ENCODE measurements at places on chromosomes 5 and 9.

DNA sequence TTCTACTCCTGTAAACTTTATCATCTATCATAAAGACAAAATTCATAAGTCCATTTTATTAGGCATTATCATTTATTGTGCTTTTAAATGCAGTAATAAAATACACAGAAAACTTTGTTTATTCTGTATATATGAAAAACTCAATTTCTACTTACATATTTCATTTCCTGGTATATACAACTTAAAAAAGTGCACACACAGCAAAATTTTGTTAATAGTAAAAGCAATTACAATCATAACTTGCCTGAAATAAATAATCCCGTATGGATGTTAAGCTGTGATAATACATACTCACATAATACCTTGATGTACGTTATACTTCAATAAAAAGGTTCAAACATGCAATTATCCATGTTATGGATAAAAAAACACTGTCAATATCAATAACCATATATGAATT, 19.2 kb downstream of the ELL2 start:
- no peak for DNase-seq

DNA sequence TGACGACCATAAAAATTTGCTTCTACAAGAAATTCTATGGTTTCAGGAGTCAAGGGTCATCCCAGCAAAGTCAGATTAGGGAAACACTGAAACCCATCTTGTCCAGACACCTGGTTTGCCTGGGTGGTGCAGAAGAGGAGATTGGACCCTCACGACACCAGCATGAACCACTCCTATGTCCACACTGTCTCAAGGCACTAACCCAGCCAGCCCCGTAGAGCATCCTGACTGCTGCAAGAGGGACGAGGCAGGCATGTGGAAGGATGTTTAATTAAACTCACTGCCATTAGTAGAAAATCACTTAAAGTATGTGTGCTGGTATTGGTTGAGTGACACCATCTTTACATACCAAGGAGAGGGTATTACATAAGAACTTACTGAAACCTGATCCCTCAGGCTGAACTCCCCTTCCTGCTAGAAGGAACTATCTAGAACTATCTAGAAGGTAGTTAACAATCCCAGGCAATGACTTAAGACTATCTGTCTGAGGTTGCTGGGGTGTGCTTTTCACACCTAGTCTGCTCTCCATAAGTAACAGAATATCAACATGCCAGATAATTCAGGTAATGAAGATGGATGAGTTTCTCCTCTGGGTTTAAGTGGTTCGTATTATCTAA, 93.6 kb downstream of the SEMA6A start:
- DNase-seq, result peak; percentile 30

DNA sequence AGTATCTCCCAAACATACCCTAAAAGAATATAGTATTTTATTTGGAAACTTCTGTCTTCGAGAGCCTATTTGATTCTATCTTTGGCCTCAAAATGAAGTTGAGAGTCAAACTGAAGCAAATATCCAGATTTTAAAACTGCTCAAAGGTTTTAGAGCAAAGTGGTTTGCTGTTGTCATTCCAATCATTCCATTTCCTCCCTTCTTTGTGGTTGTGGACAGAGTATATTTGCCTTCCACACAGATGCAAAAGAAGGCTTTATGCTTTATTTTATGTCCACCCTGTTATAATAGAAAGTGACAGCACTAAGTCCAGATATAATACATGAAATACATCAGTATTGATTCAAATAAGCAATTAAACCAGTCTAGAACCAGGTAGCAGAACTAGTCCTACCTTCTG, 12.4 kb downstream of the GZMK start:
- DNase-seq, result peak; percentile 69

DNA sequence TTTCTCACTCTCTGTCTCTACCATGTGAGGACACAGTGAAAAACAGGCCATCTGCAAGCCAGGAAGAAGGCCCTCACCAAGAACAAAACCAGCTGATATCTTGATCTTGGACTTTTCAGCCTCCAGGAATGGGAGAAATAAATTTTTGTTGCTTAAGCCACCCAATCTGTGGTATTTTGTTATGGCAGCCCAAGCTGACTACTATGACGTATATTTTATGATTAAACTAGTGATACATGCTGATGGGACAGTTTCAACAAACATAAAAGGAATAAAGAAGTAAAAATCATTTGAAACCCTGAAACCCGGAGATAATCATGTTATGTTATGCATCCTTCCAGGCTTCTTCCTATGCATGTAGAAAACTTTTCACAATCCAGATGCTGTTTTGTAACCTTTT, 71.5 kb upstream of the ERBIN start:
- peak; percentile 65 for DNase-seq

- peak; percentile 56 for DNase-seq
Measured at GRCh38 chr9:126965541-126966428, 51.2 kb downstream of the RALGPS1 start.

DNA sequence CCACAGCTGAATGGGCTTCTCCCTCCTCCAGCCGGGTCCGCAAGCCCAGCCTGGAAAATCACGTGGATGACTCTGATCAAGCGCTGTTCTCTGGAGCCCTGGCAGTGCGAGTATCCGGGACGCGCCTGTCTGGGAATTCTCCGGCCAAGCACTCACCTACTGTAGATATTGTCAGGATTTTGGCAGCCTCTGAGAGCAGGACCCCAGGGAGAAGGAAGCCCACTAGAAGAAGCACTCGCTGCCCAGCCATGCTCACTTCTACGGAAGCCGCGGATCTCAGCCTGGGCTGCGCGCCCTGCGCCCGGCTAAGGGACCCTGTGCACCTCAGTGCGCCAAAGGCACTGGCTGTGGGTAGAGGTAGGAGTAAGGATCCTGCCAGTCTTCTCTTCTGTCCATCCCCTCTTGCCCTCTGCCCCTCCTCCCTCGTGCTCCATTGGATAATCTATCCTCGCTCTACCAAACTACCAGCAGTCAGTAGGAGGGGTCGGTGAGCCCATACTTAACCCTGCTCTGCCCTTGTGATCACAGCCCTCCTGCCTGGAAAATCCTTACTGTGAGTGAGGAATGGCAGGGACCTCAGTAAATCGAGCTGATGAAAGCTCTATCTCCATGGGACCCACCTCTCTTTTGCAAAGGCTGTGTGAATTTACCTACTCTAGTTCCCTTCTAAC, at the start of gene UGT3A2:
Gene UGT3A2 (minus strand): TSS at position 343 of the 671 bp plus-strand sequence. CDS start 93 bp downstream, at position 250.
- no peak for DNase-seq

DNA sequence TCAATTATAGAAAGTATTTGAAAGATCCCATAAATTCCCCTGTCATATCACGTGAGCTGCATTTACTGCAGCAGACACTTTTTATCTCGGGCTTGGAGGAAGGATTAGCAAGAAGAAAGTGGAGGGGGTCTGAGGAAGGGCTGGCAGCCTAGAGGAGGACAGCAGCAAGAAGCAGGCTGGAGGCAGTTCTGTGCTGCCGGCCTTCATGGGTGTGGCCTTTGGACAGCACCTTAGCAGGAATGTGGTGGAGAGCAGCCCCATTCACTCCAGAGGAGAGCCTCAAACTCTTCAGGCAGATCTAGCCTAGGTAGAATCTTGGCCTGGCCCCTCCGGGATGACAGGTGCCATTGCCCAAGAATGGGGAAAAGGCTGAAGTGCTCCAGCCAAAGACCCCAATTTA, 89.8 kb upstream of the GABRP start:
- no peak for DNase-seq

GRCh38 chr5:13325765-13326164, 618.7 kb downstream of the DNAH5 start:
- peak; percentile 1 for DNase-seq

GRCh38 chr9:73143711-73144328, 7.8 kb upstream of the ANXA1 start:
- peak; percentile 90 for DNase-seq

DNA sequence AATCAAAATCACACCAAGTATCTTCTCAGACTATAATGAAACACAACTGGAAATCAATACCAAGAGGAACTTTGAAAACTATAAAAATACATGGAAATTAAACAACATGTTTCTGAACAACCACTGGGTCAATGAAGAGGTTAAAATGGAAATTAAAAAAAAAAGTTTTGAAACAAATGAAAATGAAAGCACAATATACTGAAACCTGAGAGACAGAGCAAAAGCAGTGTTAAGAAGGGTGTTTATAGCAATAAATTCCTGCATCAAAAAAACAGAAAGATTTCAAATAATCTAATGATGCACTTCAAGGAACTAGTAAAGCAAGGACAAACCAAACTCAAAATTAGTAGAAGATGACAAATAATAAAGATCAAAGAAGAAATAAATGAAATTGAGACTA, 92.0 kb downstream of the TMEM232 start:
- DNase-seq, result no peak

- peak; percentile 91 for DNase-seq
Measured at GRCh38 chr9:35844628-35845270, 15.7 kb downstream of the TMEM8B start.

GRCh38 chr5:168047669-168048111, 243.8 kb upstream of the WWC1 start:
- DNase-seq, result peak; percentile 39

DNA sequence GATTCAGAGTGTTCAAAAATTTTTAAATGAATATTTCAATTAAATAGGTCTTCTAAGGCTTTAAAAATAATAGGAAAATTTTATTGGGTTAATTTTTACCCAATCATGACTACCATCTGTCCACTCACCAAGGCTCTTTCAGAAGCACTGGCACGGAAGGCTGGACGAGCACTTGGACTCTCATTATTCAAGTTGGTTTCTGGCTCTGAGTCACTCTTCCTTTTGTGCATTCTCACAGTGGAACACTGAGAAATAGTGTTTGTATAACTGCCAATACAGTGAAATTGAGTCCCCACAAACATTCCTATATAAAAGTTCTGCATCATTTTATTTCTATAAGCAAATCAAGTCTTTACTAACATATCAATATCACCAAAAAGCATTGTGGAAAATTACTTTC, 1149.0 kb downstream of the EFNA5 start:
- peak; percentile 66 for DNase-seq

- DNase-seq, result peak; percentile 50
Measured at GRCh38 chr5:8848997-8849594, 696.8 kb downstream of the SEMA5A start.

DNA sequence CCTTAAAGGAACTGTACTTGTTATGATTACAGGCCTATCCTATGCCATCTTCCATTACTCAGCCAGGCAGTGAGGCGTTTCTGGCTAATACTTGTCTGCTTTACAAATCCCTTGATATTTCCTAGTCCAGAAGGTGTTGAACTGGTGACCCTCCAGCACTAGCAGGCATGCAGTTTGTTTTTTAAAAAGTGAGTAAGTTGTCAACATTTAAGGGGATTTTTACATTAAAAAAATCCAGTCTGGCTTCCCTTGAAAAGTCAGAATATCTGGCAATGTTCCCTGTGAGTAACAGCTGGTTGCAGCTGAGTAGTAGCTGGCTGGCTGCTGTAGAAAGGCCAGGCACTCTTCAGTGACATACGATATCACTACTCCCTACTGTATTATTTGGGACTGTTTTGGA, 21.8 kb downstream of the GRIN3A start:
- peak; percentile 32 for DNase-seq

DNA sequence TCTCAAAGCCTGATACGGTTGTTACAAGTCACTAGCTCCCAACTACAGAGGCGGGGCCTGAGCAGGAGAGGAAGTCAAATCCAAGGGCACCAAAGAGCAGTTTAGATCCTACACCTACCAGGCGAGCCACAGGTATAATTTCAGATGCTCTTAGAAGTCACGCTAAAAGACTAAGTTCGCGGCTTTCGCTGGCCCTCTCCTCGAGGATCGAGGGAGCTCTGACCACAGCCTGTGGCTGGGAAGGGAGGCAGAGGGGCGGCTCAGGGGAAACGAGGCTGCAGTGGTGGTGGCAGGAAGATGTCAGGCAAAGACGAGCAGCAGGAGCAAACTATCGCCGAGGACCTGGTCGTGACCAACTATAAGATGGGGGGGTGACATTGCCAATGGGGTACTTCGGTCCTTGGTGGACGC, 48.6 kb downstream of the SEMA4D start:
- no peak for DNase-seq

DNA sequence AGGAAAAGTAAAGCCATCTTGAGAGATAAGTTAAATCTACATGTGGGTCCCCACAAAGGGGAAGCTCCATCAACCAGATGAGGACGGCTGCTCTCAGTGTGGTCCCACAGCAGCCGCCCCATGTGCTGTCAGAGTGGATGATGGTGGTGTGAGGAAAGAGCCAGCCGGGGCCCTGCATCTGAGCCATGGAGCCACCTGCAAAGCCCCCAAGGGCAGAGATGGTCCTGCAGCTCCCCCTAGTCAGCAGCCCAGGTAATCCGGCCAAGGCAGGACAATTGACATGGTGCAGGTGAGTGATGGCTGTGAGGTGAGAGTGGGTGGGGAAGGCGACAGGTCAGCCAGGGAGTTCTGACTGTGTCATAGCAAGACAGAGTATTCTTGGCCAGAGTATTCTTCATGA, 458.8 kb downstream of the ICE1 start:
- no peak for DNase-seq

DNA sequence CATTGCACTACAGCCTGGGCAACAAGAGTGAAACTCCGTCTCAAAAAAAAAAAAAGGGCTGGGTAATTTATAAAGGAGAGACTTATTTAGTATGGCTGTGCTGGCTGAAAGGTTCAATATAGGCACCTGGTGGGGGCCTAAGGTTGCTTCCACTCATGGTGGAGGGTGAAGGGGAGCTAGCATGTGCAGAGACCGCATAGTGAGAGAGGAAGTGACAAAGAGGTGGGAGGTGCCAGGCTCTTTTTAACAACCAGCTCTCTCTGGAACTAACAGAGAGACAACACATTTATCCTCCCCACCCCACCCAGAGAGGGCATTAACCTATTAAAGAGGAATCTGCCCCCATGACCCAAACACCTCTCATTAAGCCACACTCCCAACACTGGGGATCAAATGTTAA, 28.9 kb upstream of the SERINC5 start:
- no peak for DNase-seq

DNA sequence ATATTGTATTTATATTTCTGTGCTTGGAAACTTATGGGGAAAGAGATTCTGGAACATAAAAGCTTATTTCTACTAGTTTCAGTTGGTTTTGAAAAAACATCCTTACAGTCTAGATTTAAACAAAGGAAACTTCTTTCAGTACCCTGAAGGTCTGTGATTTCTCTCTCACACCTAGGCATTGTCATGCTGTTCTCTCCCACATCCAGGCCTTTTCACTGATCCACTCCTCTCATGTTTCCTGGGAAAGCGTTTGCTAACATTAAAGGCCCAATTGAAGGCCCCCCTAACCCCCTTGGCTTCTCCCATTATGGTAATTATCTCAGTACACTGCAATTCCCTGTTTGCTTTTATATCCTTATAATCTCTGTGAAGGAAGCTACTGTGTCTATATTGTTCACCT, 856 bp upstream of the PCDHGA3 start:
- no peak for DNase-seq

GRCh38 chr5:89071941-89072331, 189.0 kb upstream of the MEF2C start:
- no peak for DNase-seq

Data from fibroblast of skin of abdomen (primary cell).